ENCODE measurements at places on chromosomes 7 and 10. TPM values are rescaled to one million over a fixed set of nuclear protein-coding genes. Genes with fewer than 3 reads are reported as not detected.

DNA sequence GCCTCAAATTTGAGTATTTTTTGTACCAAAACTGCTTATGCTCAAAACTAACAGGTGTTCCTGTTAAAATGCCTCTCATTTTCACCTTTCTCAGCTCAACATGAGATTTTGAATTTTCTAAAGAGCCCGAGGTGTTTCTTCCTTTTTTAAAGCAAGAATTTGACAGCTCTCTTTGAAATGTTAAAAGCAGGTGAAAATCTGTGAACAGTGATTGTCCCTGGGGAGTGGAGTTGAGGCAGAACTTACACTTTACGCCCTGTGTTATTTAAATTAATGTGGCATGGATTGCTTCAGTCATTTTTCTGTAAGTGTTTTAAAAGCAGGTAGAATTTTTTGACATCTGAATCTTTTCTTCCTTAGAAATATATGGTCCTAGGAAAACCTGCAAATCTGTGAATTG is 9.2 kb upstream of the GPR15LG start:
- no peak for DNase-seq

- DNase-seq: no peak
These were observed 28.4 kb upstream of the NPFFR1 start for GRCh38 chr10:70312249-70312648.

GRCh38 chr7:128203047-128203491 is 38.0 kb upstream of the LEP start:
- DNase-seq: no peak

DNA sequence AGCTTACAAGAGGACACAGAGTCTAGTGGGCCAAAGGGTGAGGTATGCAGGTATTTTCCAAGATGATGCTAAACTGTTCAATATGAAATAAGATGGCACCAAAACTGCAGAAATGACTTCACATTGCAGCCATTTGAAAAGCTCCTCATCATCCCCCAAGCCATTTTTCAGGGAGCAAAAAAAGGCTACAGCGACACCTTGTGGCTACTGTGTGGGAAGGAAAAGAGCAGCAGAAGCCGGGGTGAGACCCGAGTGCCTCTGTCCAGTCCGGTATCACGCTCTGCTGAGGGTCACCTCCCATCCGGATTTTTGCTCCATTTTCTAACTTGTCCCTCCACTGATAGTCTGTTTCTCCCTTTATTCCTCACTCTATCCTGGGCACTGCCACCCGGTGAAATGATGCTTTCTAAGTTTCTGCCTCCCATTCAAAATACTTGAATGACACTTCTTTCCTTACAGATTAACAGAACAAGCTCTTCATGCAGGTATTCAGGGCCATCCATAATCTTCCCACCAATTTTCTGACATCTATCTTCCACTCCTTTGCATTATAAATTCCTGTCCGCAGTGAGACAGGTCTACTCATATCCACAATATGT is 220.2 kb downstream of the DGKI start:
- peak; percentile 31 for DNase-seq

DNA sequence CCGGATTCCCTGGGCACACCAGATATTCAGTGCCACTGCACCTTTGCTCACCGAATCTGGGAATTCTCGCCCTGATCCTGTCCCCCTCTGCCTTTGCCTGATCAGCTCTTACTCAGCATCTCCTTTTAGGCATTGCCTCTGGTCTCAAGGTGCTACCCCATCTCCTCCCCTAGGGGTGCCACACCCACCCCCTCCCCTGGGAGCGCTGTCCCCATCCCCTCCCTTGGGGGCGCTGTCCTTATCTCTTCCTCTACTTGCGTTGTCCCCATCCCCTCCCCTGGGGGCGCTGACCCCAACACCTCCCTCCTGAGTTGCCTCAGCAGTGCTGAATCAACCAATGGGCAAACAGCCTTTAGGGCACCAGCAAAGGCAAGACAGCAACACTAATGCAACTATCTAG is 686.9 kb upstream of the FOXK1 start:
- no peak for DNase-seq

DNA sequence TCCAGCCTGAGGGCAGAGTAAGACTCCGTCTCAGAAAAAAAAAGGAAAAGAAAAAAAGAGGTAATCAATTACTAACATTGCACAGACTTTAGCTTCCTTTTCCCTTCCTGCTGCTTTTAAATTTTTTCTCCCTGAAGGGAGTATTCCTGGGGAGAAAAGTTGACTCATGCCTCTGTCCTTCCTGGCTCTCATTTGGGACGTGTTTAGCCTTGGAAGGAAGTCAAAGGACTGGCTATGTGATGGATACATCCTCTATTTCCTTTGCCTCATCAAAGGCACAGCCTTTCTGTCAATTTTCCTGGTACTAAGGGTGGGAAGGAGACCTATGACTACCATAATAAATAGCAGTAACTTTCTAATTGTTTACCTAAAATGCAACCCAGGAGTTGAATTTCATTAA is 77.6 kb downstream of the ITGA8 start:
- DNase-seq: no peak

DNA sequence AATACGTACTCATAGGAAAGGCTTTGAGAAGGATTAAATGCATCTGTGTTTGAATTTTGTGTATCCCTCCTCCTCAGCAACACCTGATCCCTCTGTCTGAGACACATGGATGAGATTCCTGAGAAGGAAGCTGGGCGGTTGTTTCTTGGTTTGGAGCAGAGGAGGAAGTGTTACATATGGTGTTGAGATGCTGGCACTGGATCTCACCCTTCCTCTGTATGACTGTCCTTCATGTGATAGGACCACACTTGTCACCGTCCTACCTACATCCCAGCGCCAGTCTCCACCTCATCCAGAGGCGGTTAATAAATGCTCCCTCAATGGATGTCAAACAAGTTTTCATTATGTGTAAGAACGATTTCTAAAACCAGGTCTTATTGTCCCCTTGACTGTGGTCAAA is 49.4 kb upstream of the KLF6 start:
- no peak for DNase-seq

GRCh38 chr10:68088740-68089139 is 13.7 kb upstream of the HERC4 start:
- no peak for DNase-seq

DNA sequence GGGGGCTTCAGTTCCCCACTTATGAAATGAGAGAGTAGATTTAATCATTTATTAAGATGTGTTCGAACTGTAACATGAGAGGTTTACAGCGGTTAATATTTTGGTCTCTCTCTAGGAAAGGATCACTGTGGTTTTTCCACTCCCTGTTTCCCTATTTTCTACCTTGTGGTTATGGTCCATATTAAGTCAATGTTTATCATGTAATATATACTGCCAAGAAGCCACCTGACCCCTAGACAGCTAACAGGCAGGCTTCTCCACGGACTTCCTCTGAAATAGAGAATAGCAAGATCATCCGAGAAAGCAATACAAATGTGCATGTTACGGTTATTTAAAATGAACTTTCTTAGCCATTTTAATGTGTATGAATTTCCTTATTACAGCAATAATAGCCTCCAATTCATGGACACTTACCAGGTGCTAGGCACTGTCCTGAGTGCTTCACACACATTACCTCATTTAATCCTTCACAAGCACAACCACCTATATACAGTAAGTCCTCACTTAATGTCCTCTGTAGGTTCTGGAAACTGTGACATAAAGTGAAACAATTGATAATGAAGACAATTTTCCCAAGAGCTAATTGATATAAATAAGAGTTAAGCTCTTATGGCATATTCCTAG is 835 bp upstream of the COL28A1 start:
- no peak for DNase-seq

- no peak for DNase-seq
These were observed 154.9 kb downstream of the SDHAF3 start for GRCh38 chr7:97272237-97272975.

Gene CYP3A5
- total RNA-seq: not detected

Gene KIF11
- 0.38 TPM for total RNA-seq

Gene FAM237B
- total RNA-seq: not detected

- DNase-seq: no peak
These were observed 121.9 kb downstream of the USP6NL start for GRCh38 chr10:11489591-11489990.

- no peak for DNase-seq
These were observed 672.0 kb upstream of the NRP1 start for GRCh38 chr10:34006471-34006870.

GRCh38 chr7:107506674-107507339 is 37.0 kb downstream of the GPR22 start:
- DNase-seq: no peak

DNA sequence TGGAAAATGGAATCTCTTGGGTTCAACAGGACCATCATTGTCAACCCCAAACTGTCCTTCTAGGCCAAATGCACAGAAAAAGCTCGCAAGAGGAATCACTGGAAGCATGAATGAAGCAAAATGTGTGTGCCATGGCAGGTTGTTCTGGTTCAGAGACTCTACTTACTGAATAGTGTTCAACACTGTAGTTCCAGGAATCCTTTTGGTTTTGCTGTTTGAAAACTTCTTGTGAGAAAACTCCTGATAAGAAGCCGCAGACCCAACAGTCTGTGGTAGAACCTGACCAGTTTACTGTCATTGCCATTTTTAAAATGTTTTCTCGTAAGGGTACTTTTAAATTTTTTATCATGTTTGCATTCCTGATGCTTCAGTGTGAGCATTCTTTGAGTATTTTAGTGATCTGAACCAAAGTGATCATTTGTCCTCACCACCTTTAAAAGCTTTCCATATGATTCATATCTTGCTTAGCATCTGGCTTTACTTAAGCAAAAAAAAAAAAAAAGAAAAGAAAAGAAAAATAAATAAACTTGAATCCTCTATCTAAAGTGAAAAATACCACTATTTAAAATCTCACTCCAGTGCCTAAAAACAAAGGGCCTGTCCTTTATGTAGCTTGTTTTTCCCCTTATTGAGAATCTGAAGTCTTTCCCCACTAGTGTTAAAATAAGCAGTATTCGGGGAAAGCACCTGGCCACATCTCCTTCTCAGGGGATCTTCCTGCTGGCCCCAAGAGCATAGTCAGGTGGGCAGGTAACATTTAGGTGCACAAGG is 92.4 kb downstream of the WNT2 start:
- DNase-seq: no peak

DNA sequence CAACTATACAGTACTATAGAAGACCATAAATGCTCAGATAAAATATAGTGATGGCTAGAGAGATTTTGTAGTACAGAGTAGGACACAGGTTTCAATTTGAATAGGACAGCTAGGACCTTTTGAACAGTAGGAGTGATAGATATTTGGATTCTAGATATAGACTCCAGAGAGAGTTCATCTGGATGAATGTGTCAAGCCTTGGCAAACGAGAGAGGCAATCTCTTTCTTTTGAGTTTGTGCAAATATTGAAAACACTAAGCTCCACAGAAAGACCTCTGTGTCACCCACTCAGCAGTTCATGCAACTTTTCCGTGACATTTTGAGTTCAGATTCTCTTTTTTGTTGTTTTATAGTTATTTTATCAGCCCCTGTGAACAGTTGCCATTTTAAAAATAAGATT is 834.3 kb upstream of the COBL start:
- no peak for DNase-seq

- no peak for DNase-seq
These were observed 26.1 kb downstream of the INPP5A start for GRCh38 chr10:132563485-132564248.

DNA sequence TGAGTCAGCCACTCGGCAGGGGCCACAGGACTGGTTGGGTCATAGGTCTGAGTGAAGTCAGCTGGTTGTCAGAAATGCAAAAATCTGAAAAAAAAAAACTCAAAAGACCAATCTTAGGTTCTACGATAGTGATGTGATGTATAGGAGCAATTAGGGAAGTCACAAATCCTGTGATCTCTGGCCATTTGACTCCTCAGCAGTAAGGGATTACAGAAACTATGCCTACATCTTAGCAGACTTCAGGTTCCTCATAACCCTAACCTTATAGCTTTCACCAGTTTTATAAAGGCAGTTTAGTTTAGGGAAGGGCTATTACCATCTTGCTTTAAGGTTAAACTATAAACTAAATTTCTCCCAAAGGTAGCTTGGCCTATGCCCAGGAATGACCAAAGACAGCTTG is 163.1 kb upstream of the HGF start:
- DNase-seq: no peak

- no peak for DNase-seq
These were observed 266.5 kb upstream of the YAE1 start for GRCh38 chr7:39299695-39300094.

Gene LIPJ
- not detected for total RNA-seq

GRCh38 chr10:70270952-70271351 is 12.9 kb downstream of the NPFFR1 start:
- DNase-seq: no peak

DNA sequence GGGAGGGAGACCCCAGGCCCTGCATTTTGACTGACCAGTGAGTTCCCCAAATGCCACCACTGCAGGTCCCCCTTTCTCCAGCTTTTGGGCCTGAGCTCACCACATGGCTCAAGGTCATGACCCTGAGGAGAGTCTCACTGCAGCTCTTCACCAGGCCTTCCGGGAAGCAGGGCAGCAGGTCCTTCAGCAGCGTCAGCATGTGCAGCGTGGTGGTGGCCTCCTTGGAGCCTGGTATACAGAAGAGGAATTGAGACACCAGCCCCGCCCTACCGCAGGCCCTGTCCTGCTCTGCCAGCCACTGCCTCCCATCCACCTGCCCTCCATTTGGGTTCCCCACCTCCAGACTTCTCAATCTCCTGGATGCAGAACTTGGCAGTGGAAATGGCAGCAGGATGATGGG is 13.0 kb downstream of the RRP12 start:
- DNase-seq: no peak

- DNase-seq: no peak
These were observed 1.4 kb downstream of the ANKMY2 start for GRCh38 chr7:16644157-16644556.

DNA sequence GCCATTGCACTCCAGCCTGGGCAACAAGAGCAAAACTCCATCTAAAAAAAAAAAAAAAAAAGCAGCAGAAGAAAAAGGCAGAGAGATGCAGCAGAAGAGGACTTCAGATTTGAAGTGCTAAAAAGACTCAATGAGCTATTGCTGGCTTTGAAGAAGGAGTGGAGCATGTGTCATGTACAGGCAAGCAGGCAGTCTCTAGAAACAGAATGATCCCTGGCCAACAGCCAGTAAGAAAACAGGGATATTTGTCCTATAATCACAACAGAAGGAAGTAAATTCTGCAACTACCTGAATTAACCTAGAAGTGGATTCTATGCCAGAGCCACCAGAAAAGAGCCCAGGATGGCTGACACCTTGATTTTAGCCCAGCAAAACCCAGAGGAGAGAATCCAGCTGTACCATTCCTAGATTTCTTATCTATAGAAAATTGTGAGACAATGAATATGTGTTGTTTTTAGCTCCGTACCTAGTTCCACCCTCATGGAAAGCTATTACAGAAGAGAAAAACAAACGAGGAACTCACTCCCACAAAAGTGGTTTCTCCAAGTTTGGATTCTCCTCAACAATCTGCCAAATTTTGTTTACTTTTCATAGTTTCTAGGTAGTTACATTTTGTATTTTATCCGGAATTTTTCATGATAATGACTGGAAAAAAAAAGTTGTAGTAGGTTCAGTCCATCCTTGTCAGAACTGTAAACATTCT is 198.2 kb upstream of the GNAI1 start:
- no peak for DNase-seq

- no peak for DNase-seq
These were observed 82.9 kb downstream of the NOD1 start for GRCh38 chr7:30395676-30396075.

GRCh38 chr7:42886893-42887505 is 24.9 kb downstream of the C7orf25 start:
- DNase-seq: no peak
